Left lung (tissue), 14 donors: ENCODE measurements at places on chromosomes 3 and 15. TPM values are rescaled to one million over a fixed set of nuclear protein-coding genes. Genes with fewer than 3 reads are reported as not detected.

Gene SSUH2
- polyA plus RNA-seq: 2.3 TPM

Gene COL6A6
- 50.7 TPM for polyA plus RNA-seq

Gene SPRED1
- 41.7 TPM for polyA plus RNA-seq

- DNase-seq: no peak
Observed at GRCh38 chr3:11074011-11074410, 80.3 kb upstream of the HRH1 start.

- DNase-seq: no peak
Observed at GRCh38 chr3:44501971-44502370, 24.5 kb upstream of the ZNF445 start.
